Motor neuron (in vitro differentiated cells): ENCODE measurements at places on chromosomes 4 and X.

GRCh38 chr4:16120720-16121119 lies 36.9 kb upstream of the PROM1 start:
- ATAC-seq, result no peak

GRCh38 chr4:85790582-85790981 lies 315.6 kb downstream of the ARHGAP24 start:
- ATAC-seq, result no peak

- ATAC-seq, result no peak
Observed at GRCh38 chr4:26290321-26290720, 30.5 kb upstream of the RBPJ start.

GRCh38 chrX:44432641-44433040 lies 89.2 kb upstream of the EFHC2 start:
- ATAC-seq, result no peak
